ENCODE measurements at places on chromosomes 7 and 10.

DNA sequence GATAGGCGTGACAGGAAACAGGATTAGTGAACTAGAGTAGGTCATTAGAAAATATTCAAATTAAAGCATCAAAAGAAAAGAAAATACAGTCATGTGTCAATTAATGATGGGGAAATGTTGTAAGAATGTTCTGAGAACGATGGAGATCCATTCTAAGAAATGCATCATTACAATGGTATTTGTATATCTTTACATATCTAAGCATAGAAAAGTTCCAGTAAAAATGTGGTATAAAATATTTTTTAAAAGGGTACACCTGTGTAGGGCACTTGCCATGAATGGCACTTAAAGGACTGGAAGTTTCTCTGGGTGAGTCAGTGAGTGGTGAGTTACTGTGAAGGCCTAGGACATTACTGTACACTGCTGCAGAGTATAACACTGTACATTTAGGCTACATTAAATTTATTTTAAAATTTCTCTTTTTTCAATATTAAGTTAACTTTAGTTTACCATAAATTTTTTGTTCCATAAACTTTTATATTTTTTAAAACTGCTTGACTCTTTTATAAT lies 282.5 kb downstream of the BMPER start:
- no peak for DNase-seq

DNA sequence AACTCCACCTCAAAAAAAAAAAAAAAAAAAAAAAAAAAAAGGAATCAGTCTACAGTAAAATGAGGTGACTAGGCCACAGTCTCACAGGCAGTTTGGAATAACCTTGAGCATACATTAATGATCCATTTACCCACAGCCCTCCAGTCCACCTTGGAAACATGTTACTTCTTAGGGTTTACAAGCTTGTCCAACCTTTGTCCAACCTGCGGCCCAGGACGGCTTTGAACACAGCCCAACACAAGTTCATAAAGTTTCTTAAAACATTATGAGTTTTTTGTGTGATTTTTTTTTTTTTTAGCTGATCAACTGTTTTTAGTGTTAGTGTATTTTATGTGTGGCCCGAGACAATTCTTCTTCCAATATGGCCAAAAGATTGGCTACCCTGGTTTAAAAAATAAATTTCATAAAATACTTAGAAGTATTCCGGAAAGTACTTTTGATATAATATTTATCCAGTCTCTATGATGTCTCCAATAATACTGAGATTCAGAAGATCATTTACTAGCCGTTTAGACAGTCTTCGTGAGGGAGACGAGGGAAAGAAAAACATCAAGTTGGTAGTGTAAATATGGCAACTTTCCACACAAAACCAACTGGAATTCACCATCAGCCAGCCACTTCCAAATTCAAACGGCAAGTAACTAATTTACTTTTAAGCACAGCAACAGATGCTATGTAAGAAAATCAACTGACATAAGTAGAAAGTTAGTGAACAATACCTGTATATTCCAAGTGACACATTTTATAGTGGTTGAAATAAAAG lies 9.9 kb downstream of the BAZ1B start:
- DNase-seq = no peak

DNA sequence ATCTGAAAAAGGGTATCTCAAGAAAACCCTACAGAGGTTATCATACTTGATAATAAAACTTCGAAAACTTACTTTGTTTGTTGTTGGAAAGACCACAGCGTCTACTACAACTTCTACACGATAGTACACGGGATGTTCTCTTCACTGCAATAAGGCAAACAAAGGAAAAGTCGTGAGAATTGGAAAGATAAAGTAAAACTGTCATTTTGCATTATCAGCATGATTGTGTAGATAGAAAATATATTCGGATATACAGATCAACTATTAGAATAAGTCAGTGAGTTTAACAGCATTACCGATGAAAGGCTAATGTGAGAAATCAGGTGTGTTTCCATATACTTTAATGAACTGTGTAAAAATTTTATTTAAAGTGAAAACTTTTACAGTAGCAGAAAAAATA lies 287.4 kb downstream of the KLF6 start:
- no peak for DNase-seq

DNA sequence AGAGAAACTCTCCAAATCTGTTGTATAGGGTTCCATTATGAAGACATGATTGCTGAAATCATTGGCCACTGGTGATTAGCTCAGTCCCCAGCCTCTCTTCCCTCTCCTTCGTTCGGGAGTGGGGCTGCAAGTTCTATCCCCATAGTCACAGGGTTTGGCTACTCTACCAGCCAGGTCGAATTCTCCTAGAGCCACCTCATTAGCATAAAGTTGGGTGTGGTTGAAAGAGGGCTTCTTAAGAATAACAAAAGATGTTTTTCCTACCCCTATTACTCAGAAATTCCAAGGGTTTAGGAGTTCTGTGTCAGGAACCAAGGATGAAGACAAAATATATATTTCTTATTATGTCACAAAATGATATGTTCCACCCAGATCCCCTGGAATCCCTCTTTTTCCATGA lies 166.2 kb upstream of the YAE1 start:
- no peak for DNase-seq

GRCh38 chr7:151454932-151455530 lies 15.1 kb upstream of the CRYGN start:
- DNase-seq = no peak

- DNase-seq = no peak
These were observed 141.0 kb downstream of the PLXNA4 start for GRCh38 chr7:132435016-132435990.

GRCh38 chr7:33781796-33782195 lies 123.5 kb upstream of the BMPER start:
- no peak for DNase-seq
